Activated effector memory CD4-positive, alpha-beta T cell treated with anti-CD3 and anti-CD28 coated beads, Interleukin-2, amount 50 U/mL, for 16 hours (primary cell): ENCODE measurements at places on chromosomes 6 and 20.

DNA sequence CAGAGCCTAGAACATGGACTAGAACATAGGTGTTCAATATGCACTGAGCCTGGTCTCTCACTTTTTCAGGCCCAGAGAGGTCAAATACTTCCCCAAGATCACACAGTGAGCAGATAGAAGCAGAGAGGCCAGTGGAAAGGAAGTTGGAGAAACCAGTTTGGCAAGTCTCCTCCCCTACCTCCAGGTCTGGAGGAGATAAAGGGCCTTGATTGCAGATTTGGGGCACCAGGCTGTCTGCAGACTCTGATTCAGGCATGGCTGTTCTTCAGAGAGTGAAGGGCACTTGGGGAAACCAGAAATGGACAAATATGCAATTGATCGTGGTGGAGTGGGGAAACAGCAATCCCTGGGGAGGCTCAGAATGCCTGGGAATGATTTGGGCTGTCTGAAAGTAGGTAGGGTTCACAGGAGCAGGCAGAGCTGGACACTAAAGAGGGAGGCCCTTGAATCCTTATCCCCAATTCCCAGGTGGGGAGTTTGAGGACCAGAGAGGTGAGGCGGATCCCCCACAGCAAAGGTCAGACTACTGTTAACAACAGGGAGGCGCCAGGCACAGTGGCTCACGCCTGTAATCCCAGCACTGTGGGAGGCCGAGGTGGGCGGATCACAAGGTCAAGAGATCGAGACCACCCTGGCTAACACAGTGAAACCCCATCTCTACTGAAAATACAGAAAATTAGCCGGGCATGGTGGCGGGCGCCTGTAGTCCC, 2.3 kb downstream of the PEDS1 start:
- DNase-seq: no peak

- no peak for DNase-seq
Measured at GRCh38 chr6:12404651-12405050, 114.5 kb downstream of the EDN1 start.

- DNase-seq: no peak
Measured at GRCh38 chr20:18272451-18272850, 15.9 kb upstream of the ZNF133 start.

GRCh38 chr6:43716099-43716498, 28.5 kb upstream of the MRPS18A start:
- no peak for DNase-seq

GRCh38 chr20:8043687-8044282, 24.2 kb upstream of the TMX4 start:
- no peak for DNase-seq

GRCh38 chr20:47453167-47453782, 48.4 kb upstream of the NCOA3 start:
- peak; percentile 67 for DNase-seq
